ENCODE measurements at places on chromosomes 12 and 14. TPM values are rescaled to one million over a fixed set of nuclear protein-coding genes. Genes with fewer than 3 reads are reported as not detected.

GRCh38 chr12:42360747-42361403 lies 34.9 kb downstream of the PPHLN1 start:
- peaks cover 4% of the 10 kb centered on the region for H3K36me3 ChIP-seq
- H3K27ac ChIP-seq, result no peak overlapping the region
- H3K27me3 ChIP-seq, result no peaks in the 10 kb centered on the region
- no peak for DNase-seq

DNA sequence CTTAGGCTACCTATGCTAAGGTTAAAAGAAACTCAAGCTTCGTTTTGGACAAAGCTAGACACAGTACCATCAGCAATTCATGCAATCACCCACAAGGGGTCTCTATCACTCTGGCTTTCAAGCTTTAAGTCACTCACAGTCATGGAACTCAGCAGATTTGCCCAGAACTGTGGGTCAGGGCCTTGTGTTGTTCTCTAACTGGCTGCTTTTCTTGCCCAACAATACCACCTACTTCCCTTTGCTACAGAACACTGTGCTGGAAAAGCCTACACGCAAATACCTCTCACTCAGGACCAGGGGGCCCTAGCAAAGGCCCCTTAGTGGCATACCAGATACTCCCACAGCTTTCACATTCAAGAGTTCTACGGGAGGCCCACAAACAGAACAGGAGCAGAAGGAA lies 9.1 kb downstream of the NEMP1 start:
- peaks cover 4% of the 10 kb centered on the region for H3K4me1 ChIP-seq
- H3K27ac ChIP-seq, result peak overlapping the region; percentile 81

GRCh38 chr14:72906316-72906715 lies 12.4 kb upstream of the DPF3 start:
- H3K4me3 ChIP-seq, result no peak overlapping the region
- no peak overlapping the region for H3K27ac ChIP-seq
- H3K27me3 ChIP-seq, result no peaks in the 10 kb centered on the region
- peaks cover 11% of the 10 kb centered on the region for H3K4me1 ChIP-seq

DNA sequence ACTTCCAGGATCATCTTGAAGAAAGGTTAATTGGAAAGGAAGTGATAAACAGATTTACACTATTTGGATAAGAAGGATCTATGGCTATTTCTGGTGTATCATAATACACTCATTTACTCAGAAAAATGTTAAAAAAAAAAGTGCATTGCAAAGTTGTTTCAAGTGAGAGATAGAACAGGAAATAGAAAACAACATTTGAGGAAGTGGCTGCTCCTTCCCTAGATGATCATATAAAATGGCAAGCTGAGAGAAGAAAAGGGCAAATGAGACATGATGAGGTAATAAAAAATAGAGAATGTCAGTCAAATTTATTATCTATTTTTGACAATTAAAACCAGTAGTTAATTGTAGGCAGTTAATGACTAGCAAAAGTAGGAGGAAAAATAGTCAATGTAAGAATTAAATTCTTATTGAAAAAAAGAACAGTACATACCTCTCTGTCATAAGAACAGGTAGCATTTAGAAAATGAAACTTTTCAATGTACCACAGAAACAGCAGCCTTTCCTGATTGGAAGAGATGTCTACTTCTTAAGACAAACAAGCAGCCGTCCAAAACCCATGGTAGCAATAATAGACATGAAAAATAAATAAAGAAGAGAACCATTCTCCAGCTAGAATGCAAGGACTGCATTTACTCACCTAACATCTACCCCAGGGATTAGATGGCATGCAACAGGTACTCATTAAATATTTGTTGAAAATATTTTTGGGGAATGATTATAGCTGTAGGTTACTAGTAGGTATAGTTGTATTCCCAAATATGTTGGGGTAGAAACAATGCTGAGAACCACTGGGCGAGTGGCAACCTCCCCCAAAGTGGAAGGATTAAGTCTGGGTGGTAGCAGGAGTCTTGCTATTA lies 63.9 kb upstream of the GRIP1 start:
- H3K36me3 ChIP-seq, result no peaks in the 10 kb centered on the region
- no peaks in the 10 kb centered on the region for H3K4me1 ChIP-seq
- no peaks in the 10 kb centered on the region for H3K27me3 ChIP-seq
- DNase-seq, result no peak
- no peak overlapping the region for H3K4me3 ChIP-seq
- H3K27ac ChIP-seq, result no peak overlapping the region

MIP gene
- total RNA-seq, result 0.08 TPM

DNA sequence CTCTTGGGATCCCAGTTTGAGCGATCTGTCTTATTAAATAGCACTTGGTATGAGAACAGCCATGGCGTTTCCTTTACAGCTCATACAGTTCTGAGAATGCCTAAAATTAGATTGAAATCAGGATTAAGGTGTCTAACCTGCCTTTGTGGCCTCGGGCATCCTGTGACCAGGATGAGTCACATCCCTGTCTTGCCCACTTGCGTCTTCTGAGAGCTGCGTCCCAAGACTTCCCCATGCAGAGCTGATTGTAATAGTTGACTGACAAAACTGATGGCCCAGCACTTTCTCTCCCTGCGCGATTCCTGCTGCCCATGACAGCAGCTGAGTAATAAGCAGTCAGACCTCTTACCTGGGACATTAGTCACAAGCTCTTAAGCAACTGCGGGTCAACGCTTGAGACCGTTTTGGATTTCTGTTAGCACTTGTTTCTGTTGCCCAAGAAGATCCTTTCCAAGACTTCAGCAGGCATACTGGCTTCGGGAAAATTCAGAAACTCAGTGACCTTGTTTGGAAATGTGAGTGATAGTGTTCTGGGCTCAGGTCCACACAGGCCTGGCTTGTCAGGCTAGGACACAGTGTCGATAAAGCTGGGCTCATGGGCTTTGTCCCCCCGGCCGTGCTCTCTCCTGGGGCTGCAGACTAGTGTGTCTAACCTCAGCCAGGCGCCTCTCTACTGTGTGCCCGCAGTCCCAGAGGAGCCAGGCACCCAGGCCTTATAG lies 169.9 kb upstream of the HIF1A start:
- peak overlapping the region; percentile 63 for H3K27ac ChIP-seq
- H3K36me3 ChIP-seq, result no peaks in the 10 kb centered on the region
- H3K27me3 ChIP-seq, result no peaks in the 10 kb centered on the region
- H3K4me1 ChIP-seq, result peaks cover 33% of the 10 kb centered on the region
- H3K4me3 ChIP-seq, result no peak overlapping the region
- peak; percentile 58 for DNase-seq

DNA sequence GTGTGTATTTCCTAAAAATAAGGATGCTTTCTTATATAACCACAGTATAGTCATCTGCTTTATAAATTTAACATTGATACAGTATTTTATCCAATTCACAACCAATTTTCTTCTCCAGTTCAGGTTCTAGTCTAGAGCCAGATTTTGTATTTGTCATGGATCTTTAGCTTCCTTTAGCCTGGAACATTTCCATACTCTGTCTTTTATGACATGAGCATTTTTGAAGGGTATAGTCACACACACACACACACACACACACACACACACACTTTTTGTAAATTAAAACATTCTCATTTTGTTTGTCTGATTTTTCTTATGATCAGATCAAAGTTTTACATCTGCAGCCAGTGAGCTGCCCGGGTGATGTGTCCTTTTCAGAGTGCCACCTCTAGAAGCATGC lies 25.4 kb downstream of the CGRRF1 start:
- H3K27ac ChIP-seq, result no peak overlapping the region
- H3K4me1 ChIP-seq, result peaks cover 15% of the 10 kb centered on the region
- H3K27me3 ChIP-seq, result no peaks in the 10 kb centered on the region
- no peaks in the 10 kb centered on the region for H3K36me3 ChIP-seq

TEX52 gene
- not detected for total RNA-seq

LIN7A gene
- 9.9 TPM for total RNA-seq

DNA sequence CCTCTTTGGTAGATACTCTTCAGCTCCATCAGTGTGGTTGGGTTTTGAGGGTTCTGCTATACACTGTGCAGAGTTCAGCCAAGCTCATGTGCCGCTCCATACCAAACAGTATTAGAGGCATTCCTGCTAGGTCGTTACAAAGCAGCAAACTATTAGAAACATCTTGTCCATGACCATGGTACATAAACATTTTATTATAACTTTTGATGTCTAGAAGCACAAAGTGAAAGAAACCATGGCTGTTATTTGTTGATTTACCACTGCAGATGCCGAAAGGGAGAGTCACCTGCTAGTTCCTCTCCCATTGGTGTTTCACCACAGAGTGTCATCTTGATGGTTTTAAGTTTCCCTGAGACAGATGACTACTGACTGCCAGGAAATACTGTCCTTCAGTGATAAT lies 242.0 kb downstream of the ADAMTS20 start:
- no peaks in the 10 kb centered on the region for H3K36me3 ChIP-seq
- H3K27ac ChIP-seq, result no peak overlapping the region
- H3K4me1 ChIP-seq, result no peaks in the 10 kb centered on the region
- H3K27me3 ChIP-seq, result no peaks in the 10 kb centered on the region
- H3K4me3 ChIP-seq, result no peak overlapping the region

DNA sequence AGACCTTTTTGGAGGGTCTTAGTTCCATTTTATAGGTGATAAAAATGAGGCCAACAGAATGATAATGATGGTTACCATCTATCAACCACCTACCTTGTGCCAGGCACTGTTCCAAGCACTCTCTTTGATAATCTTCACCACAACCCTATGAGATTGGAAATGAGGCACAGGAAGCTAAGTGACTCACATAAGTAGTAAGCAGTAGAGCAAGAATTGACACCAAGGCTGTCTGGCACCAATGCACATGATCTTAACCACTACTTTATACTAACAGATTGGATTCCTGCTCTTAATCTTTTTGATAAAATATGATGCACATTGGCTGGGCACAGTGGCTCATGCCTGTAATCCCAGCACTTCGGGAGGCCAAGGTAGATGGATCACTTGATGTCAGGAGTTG lies 91.4 kb downstream of the DRAM1 start:
- no peaks in the 10 kb centered on the region for H3K36me3 ChIP-seq
- no peak overlapping the region for H3K27ac ChIP-seq
- H3K4me1 ChIP-seq, result no peaks in the 10 kb centered on the region
- H3K4me3 ChIP-seq, result no peak overlapping the region

DNA sequence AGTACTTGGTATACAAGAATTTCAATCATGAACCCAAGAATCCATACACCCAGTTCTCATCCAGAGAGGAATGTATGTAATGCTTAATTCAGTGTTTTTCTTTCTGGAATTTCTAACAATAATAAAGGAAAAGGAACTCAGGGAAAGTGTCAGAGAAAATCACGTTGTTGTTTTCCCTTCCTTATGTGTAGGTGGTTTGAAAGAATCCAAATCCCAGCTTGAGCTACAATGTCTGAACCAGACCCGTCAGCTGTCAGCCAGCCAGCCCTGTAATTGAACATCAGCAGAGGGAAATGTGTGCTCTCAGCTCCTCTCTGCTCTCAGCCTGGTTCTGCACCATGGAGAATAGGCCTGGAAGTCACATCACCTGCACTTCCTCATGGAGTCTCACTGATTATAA lies 126.5 kb downstream of the TMEM30B start:
- no peak overlapping the region for H3K4me3 ChIP-seq
- H3K36me3 ChIP-seq, result no peaks in the 10 kb centered on the region
- H3K4me1 ChIP-seq, result no peaks in the 10 kb centered on the region
- H3K27ac ChIP-seq, result peak overlapping the region; percentile 20
- H3K27me3 ChIP-seq, result no peaks in the 10 kb centered on the region
- DNase-seq, result no peak

DHRS4L2 gene
- total RNA-seq, result 15.2 TPM

GRCh38 chr14:98177551-98177950 lies 1094.4 kb downstream of the BCL11B start:
- no peaks in the 10 kb centered on the region for H3K36me3 ChIP-seq
- no peaks in the 10 kb centered on the region for H3K4me1 ChIP-seq
- no peak overlapping the region for H3K27ac ChIP-seq
- H3K27me3 ChIP-seq, result no peaks in the 10 kb centered on the region
- DNase-seq, result no peak

DNA sequence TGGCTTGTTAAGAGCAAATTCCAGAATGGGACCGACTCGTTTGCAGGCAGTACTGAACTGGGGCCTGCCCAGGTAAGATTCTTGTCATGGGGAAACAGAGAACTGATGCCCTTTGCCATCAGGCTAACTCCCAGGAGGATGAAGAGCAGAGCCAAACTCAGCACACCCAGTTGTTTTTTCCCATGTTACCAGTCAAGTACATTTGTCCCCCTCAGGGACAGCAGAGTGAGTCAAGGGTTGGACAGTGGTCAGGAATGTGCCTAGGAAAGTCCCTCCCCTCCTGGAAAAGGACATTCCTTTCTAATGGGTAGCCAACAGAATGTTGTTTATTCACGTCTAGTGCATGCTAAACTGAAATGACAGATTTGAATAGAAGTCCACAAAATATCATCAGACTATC lies 1.6 kb downstream of the ART4 start:
- no peaks in the 10 kb centered on the region for H3K27me3 ChIP-seq
- H3K27ac ChIP-seq, result peak overlapping the region; percentile 77
- peak; percentile 33 for DNase-seq
- peaks cover 36% of the 10 kb centered on the region for H3K4me1 ChIP-seq

- H3K4me1 ChIP-seq, result no peaks in the 10 kb centered on the region
- DNase-seq, result no peak
- H3K27ac ChIP-seq, result no peak overlapping the region
- H3K27me3 ChIP-seq, result no peaks in the 10 kb centered on the region
These were observed 33.4 kb downstream of the TMTC1 start for GRCh38 chr12:29750131-29750927.

NAV3 gene
- 6.6 TPM for total RNA-seq

UTP20 gene
- 11.6 TPM for total RNA-seq

DNA sequence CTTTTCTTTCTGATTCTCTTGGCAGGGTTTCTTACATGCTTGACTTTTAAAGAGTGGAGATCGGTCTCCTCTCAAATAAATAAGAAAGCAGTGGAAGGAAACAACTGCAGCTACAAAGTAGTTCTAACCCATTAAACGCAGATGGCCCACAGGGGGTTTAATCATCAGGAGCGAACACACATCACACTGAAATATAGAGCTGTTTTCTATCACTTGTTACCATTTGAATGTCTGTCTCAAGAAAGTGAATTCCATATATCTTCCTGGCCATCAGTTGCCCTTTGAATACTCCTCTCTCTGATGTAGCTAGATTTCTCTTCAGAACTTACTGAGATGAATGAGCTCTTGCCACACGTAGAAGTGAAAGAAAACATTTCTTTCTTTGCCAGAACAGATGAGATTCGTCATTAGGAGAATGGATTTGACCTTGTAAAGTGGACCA lies 29.1 kb downstream of the ALX1 start:
- DNase-seq, result no peak
- no peak overlapping the region for H3K4me3 ChIP-seq
- H3K4me1 ChIP-seq, result peaks cover 4% of the 10 kb centered on the region
- H3K27ac ChIP-seq, result no peak overlapping the region
- no peaks in the 10 kb centered on the region for H3K36me3 ChIP-seq

TMEM19 gene
- total RNA-seq, result 24.8 TPM

GRCh38 chr14:48805315-48805714 lies 780.9 kb downstream of the RPS29 start:
- H3K36me3 ChIP-seq, result no peaks in the 10 kb centered on the region
- peak; percentile 33 for DNase-seq
- no peaks in the 10 kb centered on the region for H3K4me1 ChIP-seq
- H3K4me3 ChIP-seq, result no peak overlapping the region
- H3K27me3 ChIP-seq, result no peaks in the 10 kb centered on the region
- H3K27ac ChIP-seq, result peak overlapping the region; percentile 10

DNA sequence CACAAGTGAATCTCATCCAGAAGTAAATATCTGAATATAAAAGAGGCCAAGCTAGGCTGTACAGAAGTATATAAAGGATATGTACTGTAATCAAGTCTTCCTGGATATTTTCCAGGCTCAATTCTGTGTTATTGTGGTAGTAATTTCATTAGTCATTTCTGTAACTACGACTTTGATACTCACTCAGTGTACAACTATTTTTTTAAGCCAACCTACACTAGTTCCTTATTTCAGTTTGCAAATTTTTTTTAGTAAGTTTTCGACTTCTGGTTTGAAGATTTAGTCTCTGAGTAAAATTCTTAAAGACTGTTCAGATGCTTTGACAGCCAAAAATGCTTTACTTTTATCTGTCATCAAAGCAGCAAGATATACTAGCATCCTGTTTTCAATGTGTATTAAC lies 130.8 kb downstream of the CAPZA3 start:
- H3K27ac ChIP-seq, result no peak overlapping the region
- H3K4me1 ChIP-seq, result no peaks in the 10 kb centered on the region
- DNase-seq, result no peak
- H3K4me3 ChIP-seq, result no peak overlapping the region
- H3K36me3 ChIP-seq, result no peaks in the 10 kb centered on the region

Measured in hepatocyte (in vitro differentiated cells).